ENCODE measurements at places on chromosomes 7 and 10.

DNA sequence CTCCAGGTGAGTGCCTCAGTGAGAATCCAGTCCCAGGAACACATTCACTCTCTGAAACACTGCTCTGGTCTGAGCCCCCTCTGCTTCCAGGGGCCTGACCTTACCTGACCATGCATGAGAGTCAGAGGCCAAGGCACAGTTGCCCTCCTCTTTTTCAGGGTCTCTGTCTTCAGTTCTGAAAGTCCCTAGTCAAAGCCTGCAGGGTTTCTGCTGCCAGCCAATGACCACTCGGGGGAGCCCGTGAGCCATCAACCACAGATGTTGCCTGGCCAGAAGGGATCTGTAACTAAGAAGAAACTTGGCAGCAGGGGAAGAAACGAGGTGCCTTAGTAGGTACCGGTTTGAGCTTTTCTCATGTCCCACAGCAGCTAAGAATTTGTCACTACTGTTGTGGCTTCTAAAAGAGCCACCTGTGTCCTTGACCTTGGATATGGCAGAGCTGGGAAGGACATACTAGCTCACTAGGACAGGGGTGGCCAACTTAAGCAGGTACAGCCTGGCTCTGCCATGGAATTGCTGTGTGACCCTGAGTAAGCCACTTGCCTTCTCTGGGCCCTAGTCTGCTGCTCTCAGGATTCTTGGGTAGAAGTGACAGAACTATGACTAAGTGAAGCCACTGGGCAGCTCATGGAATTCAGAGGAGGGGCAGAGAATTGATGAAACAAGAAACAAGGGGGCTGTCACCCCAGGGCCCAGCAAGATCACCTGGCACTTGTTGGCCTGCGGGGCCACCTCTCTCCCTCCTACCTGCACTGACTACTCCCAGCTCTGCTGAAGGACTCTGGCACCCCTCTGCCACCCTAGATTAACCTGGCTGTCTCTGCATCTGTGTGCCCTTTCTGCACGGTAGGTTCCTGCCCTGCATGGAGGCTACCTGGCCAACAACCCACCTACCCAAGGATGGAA lies 83.8 kb upstream of the GPR26 start:
- DNase-seq, result peak; percentile 80

- no peak for DNase-seq
These were observed 9.5 kb upstream of the C10orf71 start for GRCh38 chr10:49289480-49289879.

- no peak for DNase-seq
These were observed 18.1 kb upstream of the SORBS1 start for GRCh38 chr10:95579292-95579691.

DNA sequence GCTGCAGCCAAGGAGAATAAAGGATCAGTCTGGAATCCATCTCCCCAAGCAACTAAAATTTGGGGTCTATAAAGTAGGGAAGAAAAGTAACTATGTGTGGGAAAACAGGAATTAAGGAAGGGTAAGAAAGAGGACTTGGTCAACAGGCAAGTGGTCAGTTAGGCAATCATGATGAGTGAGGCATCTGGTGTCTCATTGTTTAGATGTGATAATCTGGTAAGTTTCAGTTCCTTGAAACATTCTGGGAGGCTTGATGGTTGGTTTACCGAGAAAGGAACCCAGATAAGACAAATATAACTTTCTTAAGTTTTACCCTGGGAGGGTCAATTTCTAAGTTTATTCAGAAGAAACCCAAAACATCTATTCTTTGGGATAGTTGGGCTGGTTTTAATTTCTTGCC lies 22.3 kb downstream of the HYAL4 start:
- no peak for DNase-seq

GRCh38 chr10:49367600-49367999 lies 28.3 kb downstream of the DRGX start:
- no peak for DNase-seq

DNA sequence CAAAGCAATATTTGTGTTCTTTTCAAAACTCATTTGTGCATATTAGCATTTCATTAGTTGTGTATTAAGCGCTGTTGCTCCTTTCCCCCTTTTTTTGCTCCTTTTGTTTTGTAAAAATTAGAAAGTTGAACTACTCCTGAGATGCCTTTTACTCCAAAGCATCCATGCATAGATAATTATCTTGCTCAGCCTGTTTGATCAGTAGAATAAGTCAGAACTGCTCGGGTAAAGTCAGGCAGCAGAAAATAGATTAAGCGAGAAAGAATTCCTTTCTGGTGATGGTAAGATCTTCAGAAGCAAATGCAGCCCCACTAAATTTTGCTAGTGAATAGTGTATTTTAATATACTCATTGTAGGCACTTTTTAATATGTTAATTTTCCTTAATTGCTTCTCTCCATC lies 227.1 kb downstream of the TEX36 start:
- DNase-seq, result no peak

GRCh38 chr10:48640326-48640725 lies 35.5 kb upstream of the ARHGAP22 start:
- DNase-seq, result no peak

DNA sequence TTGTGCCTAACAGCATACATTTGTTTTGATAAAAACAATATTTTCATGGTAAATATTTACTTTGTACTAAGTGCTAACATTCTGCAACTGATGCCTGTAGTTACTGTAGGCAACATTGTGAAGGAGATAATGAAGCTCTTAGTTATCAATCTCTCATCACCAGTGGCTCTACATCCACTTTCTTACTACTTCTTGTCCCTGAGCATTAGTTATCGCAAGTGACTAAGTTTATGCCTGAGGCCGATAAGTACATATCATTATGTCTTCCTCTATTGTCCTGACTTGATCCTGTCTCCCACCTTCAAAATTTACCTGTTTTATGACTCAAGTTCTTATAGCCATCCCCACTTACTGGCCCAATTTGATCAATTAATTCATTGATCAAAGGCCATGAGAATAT lies 63.6 kb downstream of the MACC1 start:
- no peak for DNase-seq

- DNase-seq, result no peak
These were observed 19.5 kb downstream of the CHN2 start for GRCh38 chr7:29214056-29214455.

GRCh38 chr7:141701489-141702046 lies 398 bp downstream of the DENND11 start:
- peak; percentile 53 for DNase-seq

GRCh38 chr10:12394241-12395033 lies 45.1 kb downstream of the CAMK1D start:
- no peak for DNase-seq

GRCh38 chr7:106042196-106042611 lies 69.9 kb downstream of the SYPL1 start:
- DNase-seq, result no peak

- no peak for DNase-seq
These were observed 40.7 kb downstream of the GPRIN2 start for GRCh38 chr10:46515793-46516192.

- no peak for DNase-seq
These were observed 117.6 kb downstream of the DOCK4 start for GRCh38 chr7:112088484-112089016.

GRCh38 chr10:58281092-58281752 lies 12.3 kb downstream of the CISD1 start:
- DNase-seq, result no peak

DNA sequence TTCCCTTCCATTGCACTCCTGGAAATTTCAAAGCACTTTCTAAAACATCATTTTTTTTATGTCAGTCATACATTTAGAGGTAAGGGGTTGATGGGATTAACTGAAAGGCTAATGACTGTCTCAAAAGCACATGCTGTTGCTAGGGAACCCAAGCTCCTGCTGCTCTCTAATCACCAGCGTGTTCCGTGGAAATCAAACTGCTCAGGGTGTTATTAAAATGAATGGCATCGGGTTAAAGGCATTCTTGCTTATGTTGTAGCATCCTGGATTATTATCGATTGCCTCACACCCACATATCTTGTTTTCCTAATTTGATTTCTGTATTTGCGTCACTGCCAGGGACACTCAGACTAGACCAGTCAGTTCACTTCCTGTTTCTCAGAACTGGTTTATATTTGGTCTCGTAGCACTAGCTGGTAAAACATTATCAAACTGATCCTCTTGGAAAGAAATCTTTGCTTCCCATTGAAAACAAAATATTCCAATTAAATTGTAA lies 216.5 kb upstream of the MKLN1 start:
- peak; percentile 43 for DNase-seq

- no peak for DNase-seq
These were observed 24.3 kb downstream of the DYNC1I1 start for GRCh38 chr7:95796617-95797016.

GRCh38 chr10:7192061-7192460 lies 218.8 kb downstream of the SFMBT2 start:
- peak; percentile 54 for DNase-seq

DNA sequence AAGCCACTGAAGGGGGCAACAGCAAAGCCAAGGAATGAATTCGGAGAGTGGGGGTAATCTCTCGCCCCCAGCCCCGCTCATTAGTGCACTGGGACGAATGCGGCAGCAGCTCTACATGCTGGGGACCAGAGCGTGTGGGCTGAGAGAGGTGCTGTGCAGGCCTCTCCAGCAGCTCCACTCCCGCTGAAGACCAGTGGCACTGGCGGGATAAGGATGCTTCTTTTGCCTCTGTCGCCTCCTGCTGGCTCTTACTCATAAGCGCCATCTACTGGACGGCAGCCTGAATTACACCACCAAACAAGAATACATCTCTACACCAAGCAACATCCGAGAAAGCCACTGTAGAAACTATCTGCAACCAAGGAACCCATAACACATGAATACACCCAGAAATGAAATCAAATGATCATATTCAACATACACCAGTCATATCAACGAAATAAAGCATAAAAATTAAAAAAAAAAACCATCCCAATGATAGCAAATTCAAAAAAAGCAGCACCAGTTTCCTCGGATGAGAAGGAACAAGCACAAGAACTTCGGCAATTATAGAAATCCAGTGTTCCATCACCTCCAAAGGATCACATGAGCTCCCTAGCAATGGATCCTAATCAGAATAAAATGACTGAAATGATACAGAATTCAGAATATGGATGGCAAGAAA lies 79.0 kb upstream of the TMEM168 start:
- DNase-seq, result no peak

GRCh38 chr10:112307358-112308124 lies 24.3 kb downstream of the TECTB start:
- no peak for DNase-seq

DNA sequence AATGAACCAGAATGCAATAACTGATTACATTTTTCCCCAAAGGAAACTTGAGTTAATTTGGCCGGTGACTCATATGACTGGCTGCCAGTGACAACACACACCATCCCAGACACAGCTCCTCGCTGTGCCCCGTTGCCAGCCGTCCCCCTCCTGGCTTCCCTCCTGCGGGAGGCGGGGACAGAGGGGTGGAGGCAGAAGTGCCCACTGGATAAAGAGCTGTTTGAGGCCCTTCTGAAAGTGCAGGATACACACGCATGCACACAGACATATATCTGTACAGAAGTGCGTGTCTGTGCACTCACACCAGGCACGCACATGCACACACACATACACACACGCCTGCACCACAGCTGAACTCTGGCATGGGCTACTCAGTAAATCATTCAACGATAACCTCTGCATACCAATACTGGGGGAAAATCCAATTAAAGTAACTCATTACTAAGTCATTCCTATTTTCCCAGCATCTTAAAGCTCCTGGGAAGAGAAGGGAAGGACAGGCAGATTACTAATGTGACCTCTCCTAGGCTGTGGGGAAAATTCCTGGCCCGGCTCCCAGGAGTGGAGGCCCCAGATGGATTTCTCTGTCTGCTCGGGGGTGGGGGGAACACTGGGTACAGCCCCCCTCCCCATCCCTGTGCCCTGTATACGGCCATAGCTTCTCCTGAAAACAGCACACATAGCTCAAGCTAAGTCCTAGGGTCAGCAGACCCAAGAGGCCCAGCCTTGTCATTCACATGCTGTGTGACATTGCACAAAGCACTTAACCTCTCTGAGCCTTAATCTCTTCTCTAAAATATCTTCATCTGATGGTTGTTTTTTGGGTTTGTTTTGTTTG lies 52.3 kb upstream of the MYL10 start:
- peak; percentile 81 for DNase-seq

DNA sequence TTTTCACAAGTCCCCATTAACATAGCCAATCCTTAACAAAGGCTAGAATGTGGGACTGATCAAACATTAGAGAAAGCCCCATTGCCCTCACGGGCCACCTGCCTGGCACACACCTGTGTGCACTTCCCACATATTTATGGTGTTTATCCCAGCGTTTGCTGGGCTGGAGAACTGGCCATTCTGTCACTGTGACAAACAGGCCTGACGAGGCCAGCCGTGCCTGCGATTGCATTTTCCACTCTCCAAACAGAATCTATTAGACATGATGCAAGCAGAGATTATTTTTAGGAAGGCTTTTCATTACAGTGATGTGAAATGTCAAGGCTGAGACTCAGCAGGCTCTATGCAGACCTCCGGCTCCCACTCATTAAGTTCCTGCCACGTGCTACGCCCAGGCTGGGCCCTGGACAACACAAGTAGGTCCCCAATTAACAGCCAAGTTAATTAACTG lies 20.4 kb downstream of the PTPRN2 start:
- DNase-seq, result no peak

DNA sequence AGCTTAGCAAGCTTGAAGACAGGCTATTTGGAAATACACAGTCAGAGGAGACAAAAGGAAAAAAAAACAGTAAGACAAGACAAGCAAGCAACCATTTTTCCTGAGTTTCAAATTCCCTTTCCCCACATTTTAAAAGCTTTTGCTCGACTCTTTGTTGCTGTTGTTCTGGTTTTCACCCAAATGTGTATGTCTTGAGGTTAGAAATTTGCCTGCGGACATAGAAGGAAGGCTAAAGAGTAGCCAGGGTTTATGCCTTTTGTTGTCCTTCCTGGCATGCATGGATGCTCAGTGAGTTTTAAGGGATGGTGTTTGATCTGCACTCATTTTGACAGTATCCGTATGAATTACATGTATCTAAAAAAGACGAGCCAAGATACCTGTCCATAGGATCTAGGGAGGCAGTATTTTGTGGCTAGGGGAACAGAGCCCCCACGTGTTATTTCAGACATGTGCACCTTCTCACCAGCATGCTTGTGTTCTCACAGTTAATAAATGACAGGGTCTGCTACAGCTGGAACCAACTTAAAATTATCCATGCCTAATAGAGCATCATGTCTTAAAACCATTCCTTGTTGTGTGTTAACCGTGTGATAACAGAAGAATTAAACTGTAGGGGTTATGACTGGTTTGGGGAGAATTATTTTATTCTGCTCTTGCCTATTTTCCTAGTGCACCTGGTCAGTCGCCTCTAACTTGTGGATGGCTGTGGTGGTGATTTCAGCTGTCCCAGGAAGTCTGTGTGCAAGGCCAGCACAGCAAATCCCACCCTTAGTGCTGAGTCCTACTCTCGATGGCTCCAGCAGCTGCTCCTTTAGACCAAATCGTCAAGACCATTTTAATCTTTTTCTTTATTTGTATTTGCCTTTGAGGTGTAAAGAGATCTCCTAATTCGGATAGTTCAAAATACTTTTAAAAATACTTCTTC lies 9.1 kb downstream of the WIPF3 start:
- DNase-seq, result peak; percentile 35

- DNase-seq, result no peak
These were observed 97.6 kb downstream of the LYZL2 start for GRCh38 chr10:30531751-30532530.

GRCh38 chr7:30048582-30048981 lies 20.4 kb downstream of the PLEKHA8 start:
- DNase-seq, result no peak

Measured in muscle of leg (tissue), 16 donors.